Stimulated activated CD4-positive, alpha-beta T cell treated with anti-CD3 and anti-CD28 coated beads, Interleukin-12 subunit alpha, Interleukin-12 subunit beta, amount 100 ng/mL, for 24 hours (primary cell): ENCODE measurements at places on chromosomes 5 and 9.
A peak's percentile ranks its signal among the peaks of the same experiment; 100 is the strongest.

GRCh38 chr5:135307143-135307903 lies 91.7 kb downstream of the MACROH2A1 start:
- no peak for DNase-seq

DNA sequence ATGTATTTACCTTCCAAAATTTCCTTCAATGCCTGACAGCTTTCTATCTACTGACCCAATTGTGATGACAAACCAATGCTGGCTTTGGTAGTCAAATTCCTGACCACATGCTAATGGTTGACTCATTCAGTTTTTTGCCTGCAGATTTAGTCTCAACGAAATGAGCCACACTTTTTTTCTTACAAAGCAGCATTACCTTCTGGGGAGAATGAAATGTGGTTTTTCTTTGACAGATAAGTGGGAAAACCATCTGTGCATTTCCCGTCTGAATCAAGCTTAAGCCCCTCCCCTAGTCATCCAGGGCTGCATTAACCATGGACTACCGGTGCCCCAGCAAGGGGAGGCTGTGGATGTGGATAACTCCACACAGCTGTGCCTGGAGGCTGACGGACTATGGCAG lies 99.6 kb upstream of the TAF11L2 start:
- no peak for DNase-seq

GRCh38 chr9:13033959-13034693 lies 245.4 kb downstream of the MPDZ start:
- DNase-seq, result no peak

- DNase-seq, result no peak
Observed at GRCh38 chr5:180394031-180394636, 41.0 kb upstream of the GFPT2 start.

- no peak for DNase-seq
Observed at GRCh38 chr5:40240671-40241070, 439.0 kb upstream of the PTGER4 start.

DNA sequence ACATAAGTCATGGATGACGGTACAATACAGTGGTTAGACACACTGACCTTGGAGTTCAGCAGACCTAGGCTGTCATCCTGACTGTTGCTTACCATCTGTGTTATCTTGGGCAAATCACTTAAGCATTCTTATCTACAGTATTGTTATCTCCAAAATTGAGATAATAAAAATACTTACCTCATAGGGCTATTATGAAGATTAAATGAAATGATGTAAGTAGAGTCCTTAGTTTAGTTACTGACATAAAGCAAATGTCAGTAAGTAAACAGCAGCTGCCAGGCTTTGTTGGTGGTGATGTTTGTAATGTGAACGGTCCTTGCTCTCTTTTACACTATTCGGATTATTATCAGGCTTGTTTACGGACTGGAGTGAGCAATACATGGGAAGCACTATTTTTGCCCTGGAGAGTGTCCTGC lies 107.3 kb upstream of the DPYSL3 start:
- no peak for DNase-seq

DNA sequence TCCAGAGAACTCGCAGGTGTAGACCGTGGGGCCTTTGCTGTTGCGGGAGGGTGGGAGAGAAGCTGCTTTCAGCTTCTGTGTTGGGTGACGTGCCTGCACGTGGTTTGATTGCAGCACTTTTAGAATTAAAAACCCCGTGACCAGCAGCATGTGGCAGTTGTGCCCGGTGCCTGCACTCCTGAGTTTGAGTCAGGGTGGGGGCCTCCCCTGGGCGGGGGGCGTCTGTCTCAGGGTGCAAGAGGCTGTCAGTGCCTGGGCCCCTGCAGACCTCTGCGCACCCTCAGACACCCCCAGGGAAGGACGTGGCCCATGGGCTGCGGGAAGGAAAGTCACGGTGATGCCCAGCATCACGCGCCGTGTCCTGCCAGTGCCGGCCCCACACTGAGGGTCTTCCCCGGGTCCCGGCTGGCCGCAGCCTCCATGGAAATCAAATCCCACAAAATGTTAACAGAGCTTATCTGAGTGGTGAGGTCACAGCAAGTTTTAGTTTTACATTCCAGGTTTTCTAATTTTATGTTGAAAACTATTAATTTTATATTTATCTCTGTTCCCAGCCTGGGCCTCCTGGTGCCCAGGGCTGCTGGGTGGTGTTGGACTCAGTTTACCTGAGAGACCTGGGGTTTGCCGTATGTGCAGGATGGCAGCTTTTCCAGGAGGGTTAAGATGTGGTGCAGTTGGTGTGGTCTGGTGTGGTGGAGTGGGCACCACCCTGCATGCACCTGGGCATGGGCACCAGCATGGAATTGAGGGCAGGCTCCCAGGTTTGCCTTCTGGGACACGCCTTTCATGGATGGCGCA lies 33.3 kb downstream of the AHRR start:
- DNase-seq, result no peak

GRCh38 chr9:105114964-105115728 lies 129.3 kb upstream of the SLC44A1 start:
- peak; percentile 8 for DNase-seq

GRCh38 chr5:434443-435146 lies 8.4 kb upstream of the EXOC3 start:
- no peak for DNase-seq

DNA sequence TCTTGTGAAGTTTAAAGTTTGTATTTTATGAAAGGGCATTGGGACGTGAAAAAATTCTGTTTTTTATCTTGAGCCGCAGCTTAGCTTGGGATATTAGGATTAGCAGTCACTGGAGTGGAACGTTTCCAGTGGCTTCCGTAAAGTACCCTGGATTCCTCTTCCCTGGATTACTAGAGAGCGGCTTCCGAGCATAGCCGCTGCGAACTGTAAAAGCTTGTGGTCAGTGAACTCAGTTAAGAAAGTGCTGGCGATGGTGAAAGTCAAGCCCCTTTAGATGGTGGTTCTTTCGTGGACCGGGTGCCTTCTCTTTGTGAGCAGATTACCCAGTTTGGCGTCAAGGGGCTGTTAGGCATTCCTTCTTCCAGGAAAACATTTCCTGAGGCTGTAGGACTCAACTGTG lies 168.1 kb downstream of the KDM4C start:
- DNase-seq, result no peak

GRCh38 chr9:14081745-14082144 lies 232.2 kb downstream of the NFIB start:
- DNase-seq, result no peak

GRCh38 chr9:120855827-120856670 lies 13.3 kb upstream of the PSMD5 start:
- DNase-seq, result no peak

DNA sequence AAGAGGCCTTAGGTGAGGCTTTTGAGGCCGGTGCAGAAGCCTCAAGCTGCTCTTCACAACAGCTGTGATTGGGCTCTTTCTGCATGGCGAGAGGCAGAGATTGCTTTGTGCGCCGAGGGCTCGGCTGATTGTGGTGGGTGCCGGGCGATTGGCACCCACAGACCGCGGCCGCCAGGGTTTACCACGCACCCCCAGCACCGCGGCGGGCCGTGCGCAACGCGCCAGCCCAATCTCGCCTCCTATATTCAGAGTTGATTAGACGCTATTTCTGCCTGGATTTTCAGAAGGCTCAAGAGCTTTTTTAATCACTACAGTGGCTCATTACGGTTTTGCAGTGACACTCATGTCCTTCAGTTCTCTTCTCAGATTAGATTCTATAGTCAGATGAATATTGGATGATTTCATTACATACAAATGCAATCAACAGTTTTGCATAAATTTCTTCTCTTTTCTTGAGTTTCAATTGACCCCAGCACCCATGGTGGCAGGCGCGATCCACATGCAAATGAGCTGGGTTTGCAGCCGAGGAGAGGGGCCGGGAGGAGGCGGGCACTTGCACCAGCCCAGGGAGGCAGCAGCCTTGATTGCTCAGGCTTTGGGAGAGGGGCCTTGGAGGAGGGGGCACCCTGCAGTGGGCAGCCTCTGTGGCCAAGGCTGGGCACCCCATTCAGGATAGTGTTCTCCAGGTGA lies 33.8 kb upstream of the PTGS1 start:
- no peak for DNase-seq

- no peak for DNase-seq
Observed at GRCh38 chr5:129996896-129997295, 92.6 kb downstream of the CHSY3 start.

DNA sequence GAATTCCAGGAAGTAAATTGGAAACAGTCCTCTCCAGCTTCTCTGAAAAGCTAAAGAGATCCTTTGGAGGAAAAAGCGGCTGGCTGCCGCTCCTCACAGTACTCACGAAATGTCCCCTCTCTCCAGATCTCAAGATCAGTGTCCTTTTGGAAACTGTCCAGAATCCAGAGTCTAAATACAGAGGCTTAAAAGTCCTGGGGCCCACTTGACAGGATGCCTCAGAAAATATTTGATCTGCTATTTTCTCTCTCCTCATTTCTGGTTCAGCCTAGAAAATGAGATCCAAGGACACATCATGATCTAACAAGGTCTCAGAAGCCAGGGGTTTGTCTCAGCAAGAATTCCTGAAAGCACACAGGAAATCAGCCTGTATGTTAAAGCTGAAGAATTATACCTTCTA lies 7.2 kb downstream of the C1QTNF2 start:
- no peak for DNase-seq

- DNase-seq, result no peak
Observed at GRCh38 chr5:96664669-96665068, 2.5 kb downstream of the CAST start.

GRCh38 chr5:115858396-115858795 lies 16.7 kb downstream of the AP3S1 start:
- no peak for DNase-seq

DNA sequence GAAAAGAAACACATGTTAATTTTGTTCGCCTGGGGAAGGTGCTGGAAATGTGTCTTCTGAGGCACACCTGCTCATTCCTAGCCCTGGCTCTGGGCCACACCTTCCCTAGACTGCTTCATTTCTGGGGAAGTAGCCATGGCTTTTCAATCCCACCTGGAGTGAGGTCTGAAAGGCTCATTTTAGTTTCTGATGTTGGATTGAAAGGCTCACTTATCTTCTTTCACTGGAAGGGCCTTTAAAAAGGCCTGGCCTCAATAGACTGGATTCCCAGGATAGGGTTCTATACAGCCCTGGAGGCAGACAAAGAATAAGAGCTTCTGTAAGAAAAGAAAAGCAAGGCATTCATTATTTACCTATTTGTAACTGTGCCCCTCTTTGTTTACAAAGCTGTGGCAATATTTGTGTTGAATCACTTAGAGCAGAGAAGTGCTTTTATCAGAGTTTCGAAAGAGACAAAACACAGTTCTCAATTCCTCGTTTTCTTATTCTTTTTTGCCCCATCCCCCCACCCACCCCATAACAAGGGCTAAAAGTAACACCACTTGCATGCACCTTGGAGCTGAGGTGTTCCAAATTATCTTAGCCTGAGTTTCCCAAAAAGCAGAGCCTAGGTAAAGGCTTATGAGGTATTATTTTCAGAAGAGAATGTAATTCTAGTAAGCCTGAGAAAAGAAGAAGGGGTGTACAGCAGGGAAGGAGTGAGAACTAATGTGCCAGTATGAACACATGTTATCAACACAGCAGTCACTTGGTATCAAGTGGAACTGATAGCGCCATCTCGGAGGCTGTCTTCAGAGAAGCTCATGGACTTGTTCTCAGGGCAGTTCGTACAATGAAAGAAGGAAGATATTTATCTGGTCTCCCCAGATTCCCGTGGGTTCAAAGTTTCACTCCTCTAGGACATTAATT lies 413.1 kb downstream of the KCTD16 start:
- DNase-seq, result no peak

DNA sequence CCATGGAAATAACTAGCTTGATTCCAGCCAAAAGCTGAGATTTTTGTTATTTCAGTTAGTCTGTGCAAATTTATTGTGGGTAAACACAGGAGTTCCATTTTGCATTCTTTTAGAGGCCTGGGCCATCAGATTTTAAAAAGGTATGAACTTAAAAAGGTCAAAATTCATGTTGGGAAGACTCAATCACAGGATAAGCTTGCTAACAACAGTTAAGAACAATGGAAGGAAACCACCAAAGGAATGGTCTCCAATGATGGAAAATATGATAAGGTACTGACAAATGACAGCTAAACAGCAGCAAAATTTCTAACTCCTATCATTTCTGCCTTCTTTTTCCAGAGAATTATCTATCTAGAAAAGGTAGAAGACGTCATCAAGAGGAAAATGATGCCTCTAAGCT lies 16.0 kb downstream of the ABITRAM start:
- no peak for DNase-seq

DNA sequence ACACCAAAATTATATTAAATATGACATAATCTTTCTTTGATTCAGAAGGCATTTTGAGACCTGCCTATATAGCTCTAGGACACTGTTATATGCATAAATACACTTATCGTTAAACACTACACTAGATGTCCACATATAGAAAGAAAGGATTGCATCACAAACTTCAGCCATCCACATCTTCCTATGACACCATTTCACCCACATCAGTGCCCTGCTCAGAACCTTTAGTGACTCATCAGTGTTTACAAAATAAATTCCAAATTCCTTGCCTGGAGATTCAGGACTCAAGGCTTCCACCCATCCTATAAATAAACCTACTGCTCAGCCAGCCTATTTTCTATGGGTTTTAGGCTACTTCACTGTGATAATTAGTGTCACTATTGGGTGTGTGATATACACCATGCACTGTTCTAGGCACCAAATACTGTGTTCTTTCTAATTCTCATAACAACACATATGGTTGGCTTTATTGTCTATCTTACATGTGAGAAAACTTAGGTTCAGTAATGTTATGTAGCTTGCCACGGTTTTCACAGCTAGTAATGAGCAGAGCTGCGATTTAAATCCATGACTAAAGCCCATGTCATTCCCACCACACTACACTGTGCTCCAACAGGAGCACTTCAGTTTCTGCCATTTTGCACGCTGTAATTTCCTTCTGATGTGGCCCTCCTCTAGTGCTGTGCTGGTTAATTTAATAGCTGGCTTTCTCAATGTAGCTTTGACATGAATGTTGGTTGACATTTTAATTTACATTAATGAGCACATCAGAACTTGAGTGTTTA lies 103.3 kb downstream of the SREK1 start:
- no peak for DNase-seq

DNA sequence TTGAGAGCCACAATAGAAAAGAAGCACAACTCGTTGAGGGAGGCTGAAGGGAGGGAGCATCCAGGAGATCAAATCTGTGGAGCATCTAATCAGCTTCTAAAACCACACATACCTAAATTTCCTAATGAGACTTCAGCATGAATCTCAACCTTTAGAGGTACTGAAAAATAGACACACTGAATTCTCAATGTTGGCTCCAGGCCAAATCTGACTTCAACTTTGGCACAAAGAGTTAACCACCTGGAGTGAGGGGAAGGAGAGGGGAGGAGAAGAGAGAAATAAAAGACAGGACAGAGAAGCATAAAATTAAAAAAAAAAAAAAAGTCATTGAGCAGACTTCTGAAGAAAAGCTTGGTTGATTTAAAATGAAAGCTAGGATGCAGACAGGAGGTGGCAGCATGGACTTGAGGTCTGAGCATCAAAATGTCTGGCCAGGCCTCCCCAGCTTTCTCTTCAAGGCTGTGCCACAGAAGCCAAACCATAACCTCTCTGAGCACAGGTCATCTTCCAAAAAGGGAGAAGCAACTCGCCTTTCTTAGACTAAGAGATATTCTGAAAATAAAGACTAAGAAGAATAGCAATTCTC lies 205.6 kb downstream of the DENND1A start:
- no peak for DNase-seq

- no peak for DNase-seq
Observed at GRCh38 chr5:90983711-90984124, 399.4 kb downstream of the ARRDC3 start.

- DNase-seq, result no peak
Observed at GRCh38 chr9:20997503-20998076, 33.9 kb downstream of the HACD4 start.
